Uterine smooth muscle cell (primary cell): ENCODE measurements at places on chromosomes 7 and 10. TPM values are rescaled to one million over a fixed set of nuclear protein-coding genes. Genes with fewer than 3 reads are reported as not detected.

SEMA3D gene
- total RNA-seq, result 13.4 and 20.9 TPM in 2 replicates

GBF1 gene
- 28.8 and 32.1 TPM in 2 replicates for total RNA-seq

MOGAT3 gene
- not detected in 2 replicates for total RNA-seq

PLEKHA1 gene
- total RNA-seq, result 8.6 and 11.9 TPM in 2 replicates

ZMIZ2 gene
- total RNA-seq, result 7.2 and 9.5 TPM in 2 replicates

PNLIP gene
- total RNA-seq, result not detected in 2 replicates

PODXL gene
- 3.2 and 8.6 TPM in 2 replicates for total RNA-seq

TMEM120A gene
- total RNA-seq, result 25.5 and 27.4 TPM in 2 replicates

SAP25 gene
- total RNA-seq, result not detected in 2 replicates

MYOZ1 gene
- total RNA-seq, result not detected in 2 replicates

AKAP9 gene
- total RNA-seq, result 56.4 and 60.6 TPM in 2 replicates
